ENCODE measurements at places on chromosomes 7 and 10. TPM values are rescaled to one million over a fixed set of nuclear protein-coding genes. Genes with fewer than 3 reads are reported as not detected.

DNA sequence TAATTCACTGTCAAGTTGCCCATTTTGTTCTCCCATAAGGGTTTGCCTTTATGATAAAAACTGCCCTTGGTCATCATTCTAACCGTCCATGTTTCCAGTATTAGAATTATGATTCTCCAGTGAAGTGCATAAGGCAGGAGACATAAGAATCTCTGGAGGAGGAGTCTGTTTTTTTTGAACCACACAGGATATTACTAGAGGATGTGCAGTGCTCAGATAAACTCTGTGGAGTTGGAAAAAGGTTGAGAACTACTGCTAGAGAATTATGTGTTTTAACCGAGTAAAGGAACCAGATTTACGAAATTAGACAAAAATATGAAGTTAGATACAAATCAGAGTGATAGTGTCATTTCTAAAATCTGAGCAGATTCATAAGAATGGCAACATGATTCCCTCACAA is 40.5 kb downstream of the MDFIC start:
- no peak for DNase-seq

FRMD4A gene
- total RNA-seq: 55.4 TPM

DNA sequence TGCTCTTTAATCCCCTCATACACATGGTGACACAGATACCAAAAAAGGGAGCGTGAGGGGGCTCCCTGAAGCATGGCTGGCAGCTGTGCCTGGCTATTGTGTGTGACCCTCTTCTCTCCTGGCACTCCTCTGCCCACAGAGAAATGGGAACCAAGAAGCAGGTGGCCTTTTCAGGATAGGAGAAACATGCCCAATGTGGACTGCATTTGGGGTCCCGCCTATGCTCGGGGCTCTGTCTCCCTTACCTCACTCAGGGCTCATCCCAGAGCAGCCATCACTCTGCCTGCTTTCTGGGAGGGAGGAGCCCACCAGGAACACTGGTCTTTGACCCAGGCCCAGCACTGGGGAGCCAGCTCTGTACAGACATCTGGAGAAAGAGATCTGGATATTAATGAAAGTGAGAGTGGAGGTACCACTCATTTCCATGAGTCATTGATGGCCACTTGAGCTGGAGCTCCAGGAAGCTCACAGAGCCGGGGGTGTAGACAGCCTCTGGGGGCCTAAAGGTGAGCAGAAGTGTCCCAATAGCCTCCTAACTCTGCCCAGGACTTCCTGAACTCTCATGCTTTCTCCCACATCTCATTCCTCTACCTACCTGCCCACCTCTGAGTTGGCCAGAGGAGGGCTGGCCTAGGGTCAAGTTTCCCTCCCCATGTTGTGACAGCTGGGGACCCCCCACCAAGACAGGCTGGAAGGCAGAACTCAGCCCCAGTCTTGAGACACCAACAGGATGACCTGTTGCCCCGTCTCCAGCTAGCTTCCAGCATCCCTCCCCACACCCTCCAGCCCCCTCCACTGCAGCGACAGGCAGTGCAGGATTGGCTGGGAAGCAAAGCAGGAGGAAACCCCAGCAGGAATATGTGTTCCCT is 42.6 kb downstream of the DRGX start:
- DNase-seq: no peak

GRCh38 chr10:71244431-71245419 is 32.4 kb downstream of the UNC5B start:
- peak; percentile 57 for DNase-seq

- DNase-seq: no peak
These were observed 543 bp downstream of the HMX3 start for GRCh38 chr10:123136221-123136805.

PRR15 gene
- 46.1 TPM for total RNA-seq

- DNase-seq: no peak
These were observed 83.6 kb downstream of the MYOF start for GRCh38 chr10:93398528-93398927.

SMNDC1 gene
- total RNA-seq: 26.6 TPM

GIMAP1 gene
- 5.1 TPM for total RNA-seq

GRCh38 chr7:30709549-30709948 is 27.3 kb upstream of the CRHR2 start:
- no peak for DNase-seq

- no peak for DNase-seq
These were observed 48.8 kb upstream of the OPALIN start for GRCh38 chr10:96407560-96408069.

DNA sequence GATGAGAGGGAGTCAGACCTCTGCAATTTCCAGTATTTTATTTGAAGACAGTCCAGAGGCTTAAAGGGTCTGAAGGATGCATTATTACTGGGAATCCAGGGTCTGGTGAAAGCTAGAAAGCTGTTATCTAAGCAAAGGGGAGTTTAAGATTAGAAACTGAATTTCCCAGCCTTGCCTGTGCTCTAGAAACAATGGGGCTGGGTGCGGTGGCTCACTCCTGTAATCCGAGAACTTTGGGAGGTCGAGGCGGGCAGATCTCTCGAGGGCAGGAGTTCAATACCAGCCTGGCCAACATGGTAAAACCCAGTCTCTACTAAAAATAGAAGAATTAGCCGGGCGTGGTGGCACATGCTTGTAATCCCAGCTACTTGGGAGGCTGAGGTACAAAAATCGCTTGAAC is 71.5 kb upstream of the ANLN start:
- no peak for DNase-seq

Data from mucosa of gallbladder (tissue), 1 donor.